ENCODE measurements at places on chromosomes 12 and 14. TPM values are rescaled to one million over a fixed set of nuclear protein-coding genes. Genes with fewer than 3 reads are reported as not detected.

The CGRRF1 gene
- 20.7 TPM for total RNA-seq

The TEX52 gene
- not detected for total RNA-seq

DNA sequence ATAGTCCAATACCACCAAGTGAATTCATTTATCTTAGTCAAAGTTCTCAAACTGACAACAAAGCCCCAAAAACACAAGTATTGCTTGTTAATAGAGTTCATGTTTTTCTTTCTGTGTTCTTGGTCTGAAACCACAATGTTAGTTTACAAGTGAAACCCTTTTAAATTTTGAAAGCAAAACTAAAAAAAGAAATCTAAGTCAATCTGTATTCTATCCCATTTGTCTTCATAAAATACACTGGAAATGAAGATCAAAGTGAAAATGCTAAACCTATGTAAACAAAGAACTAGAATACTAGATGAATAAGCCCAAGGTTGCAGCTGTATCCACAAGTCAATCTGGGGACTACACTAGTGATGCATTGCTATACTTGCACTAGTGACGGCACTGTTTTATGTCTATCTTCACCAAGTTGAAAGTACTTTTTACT lies 10.4 kb downstream of the MAP4K5 start:
- H3K4me3 ChIP-seq = no peak overlapping the region
- H3K36me3 ChIP-seq = no peaks in the 10 kb centered on the region
- H3K4me1 ChIP-seq = peaks cover 9% of the 10 kb centered on the region
- no peak overlapping the region for H3K27ac ChIP-seq
- H3K27me3 ChIP-seq = no peaks in the 10 kb centered on the region
- no peak for DNase-seq

DNA sequence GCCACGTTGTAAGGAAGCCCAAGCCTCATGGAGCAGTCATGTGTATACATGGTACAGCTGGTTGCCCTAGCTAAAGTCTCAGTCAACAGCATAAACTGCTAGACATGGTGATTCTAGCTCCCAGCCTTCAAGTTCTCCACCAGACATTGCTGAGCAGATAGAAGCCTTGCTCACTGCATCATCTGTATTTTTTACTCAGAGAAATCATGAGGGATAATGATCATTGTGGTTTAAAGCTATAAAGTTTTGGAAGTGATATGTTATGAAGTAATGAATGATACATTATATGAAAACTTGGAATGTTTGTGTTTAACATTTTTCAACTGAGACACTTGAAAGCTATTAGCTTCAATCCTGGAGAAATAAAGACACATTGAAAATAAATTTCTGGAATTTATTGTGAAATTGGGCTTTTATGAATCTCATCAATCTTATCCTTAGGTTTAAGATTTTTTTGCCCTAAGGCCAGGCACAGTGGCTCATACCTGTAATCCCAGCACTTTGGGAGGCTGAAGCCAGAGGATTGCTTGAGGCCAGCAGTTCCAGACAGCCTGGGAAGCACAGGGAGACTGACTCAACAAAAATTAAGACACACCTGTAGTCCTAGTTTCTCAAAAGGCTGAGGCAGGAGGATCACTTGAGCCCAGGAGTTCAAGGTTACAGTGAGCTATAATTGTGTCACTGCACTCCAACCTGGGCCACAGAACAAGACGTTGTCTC lies 5.6 kb upstream of the NFATC4 start:
- H3K4me1 ChIP-seq = peaks cover 9% of the 10 kb centered on the region
- DNase-seq = no peak
- H3K4me3 ChIP-seq = no peak overlapping the region
- no peaks in the 10 kb centered on the region for H3K36me3 ChIP-seq

The SERPINA9 gene
- total RNA-seq = not detected

The EXOC5 gene
- 69.3 TPM for total RNA-seq

- no peak overlapping the region for H3K27ac ChIP-seq
- H3K36me3 ChIP-seq = no peaks in the 10 kb centered on the region
- H3K4me1 ChIP-seq = no peaks in the 10 kb centered on the region
These were observed 89.5 kb upstream of the OSBPL8 start for GRCh38 chr12:76649099-76649498.

DNA sequence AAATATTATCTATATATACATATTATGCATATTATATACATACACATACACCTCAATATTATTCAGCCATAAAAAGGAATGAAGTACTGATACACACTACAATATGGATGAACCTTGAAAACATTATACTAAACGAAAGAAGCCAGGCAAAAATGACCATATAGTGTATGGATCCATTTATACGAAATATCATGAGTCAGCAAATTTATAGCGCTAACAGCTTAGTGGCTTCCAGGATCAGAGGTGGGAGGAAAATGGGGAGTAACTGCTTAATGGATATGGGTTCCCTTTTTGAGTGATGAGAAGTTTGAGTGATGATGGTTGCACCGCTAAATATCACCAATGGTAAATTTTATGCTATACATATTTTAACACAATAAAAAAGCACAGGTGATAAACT lies 32.7 kb downstream of the PTGER2 start:
- no peaks in the 10 kb centered on the region for H3K27me3 ChIP-seq
- H3K4me3 ChIP-seq = no peak overlapping the region
- no peaks in the 10 kb centered on the region for H3K4me1 ChIP-seq
- no peak for DNase-seq

DNA sequence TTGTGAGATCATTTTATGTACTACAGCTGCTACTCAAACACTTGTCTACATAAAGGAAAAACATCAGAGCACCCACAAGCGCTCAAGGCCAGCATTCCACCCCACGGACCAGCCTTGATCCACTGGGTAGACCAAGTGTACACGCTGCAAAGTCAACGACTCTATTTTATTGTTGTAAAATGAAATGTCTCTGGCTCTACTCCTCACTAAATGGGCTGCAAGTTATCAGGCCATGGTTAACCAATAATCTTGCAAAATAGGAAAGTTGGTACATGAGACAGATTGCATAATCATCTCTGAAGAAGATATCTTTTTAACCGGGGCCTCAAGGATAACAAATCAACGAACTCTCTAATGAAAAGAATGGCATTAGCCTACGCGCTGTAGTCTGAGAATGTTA lies 69.9 kb upstream of the FOXN3 start:
- no peaks in the 10 kb centered on the region for H3K36me3 ChIP-seq
- no peaks in the 10 kb centered on the region for H3K27me3 ChIP-seq
- peak overlapping the region; percentile 20 for H3K27ac ChIP-seq

DNA sequence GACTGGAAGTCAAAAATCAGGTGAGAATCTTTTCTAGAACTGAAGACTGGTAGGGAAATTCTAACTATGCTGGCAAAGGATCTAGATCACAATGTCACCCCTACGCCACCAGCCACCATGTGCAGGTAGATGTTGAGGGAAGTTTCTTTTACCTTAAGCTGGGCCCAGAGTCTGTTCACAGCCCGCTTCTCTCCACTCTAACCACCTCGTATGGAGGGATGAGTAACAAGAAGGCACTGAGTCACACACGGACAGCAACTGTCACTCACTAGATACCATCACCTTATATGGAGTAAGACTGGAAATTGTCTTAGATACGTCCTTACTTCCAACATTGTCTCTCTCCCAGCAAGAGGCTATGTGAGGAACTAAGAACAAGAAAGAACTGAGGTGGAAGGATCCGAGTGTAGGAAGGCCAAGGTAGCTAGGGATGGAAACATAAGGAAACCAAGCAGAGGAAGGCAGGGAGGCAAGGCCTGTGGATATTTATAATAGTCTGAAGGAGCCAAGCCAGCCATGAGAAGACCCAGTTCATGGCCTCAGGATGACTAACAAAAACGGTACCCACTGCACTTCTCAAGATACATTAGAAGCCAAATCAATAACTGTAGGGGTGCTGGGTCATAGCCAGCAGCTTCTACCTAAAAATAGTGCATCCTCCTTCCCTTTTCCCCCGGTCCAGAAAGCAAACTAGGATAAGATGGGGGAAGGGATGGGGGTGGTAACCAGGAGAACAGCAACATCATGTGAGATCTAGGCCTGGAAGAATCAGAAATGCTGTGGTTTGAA lies 15.5 kb downstream of the REM2 start:
- no peak overlapping the region for H3K27ac ChIP-seq
- H3K4me1 ChIP-seq = peaks cover 14% of the 10 kb centered on the region
- peaks cover 41% of the 10 kb centered on the region for H3K27me3 ChIP-seq
- DNase-seq = no peak

GRCh38 chr14:68506021-68506644 lies 286.7 kb downstream of the ZFP36L1 start:
- H3K27ac ChIP-seq = peak overlapping the region; percentile 72
- peaks cover 19% of the 10 kb centered on the region for H3K4me1 ChIP-seq
- H3K4me3 ChIP-seq = no peak overlapping the region

The MYF6 gene
- total RNA-seq = not detected

The GYS2 gene
- total RNA-seq = not detected

DNA sequence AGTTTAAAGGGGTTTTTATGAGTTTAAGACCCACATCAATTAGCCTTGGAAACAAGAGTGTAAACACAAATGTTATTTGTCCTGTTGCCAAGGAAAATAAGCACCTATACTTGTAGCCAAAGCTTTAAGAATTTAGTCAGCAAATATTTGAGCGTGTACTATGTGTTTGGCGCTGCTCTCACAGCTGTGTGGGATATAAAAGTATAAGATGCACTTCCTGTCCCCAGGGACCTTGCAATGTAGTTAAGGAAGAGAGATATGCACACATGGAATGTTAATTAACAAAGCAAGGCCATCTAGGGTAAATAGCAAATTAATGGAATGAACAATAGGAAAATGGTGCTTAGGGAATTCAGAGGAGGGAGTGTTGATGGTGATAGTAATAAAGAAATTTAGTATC lies 134.9 kb upstream of the SRRM4 start:
- no peak for DNase-seq
- no peaks in the 10 kb centered on the region for H3K36me3 ChIP-seq
- no peaks in the 10 kb centered on the region for H3K4me1 ChIP-seq
- no peak overlapping the region for H3K27ac ChIP-seq
- H3K4me3 ChIP-seq = no peak overlapping the region

DNA sequence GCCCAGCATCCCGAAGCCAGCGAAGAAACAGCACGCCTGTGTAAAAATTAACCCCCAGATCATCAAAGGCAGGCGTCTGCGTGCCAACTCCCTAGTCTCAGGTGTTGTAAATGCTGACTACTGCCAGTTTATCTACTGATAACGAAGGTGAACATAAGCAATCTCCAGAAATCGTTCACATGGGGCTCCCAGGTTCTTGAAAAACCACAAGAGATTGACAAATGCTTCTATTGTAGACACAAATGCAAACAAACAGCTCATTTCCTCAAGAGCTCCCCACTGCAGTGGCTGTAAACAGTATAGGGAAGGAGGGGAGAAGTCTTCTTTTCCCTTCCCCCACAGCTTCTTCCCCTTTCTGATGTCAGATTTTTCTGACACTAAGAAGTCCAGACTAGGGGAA lies 5.3 kb upstream of the PLEKHG3 start:
- no peaks in the 10 kb centered on the region for H3K27me3 ChIP-seq
- DNase-seq = no peak
- peaks cover 58% of the 10 kb centered on the region for H3K4me1 ChIP-seq
- H3K4me3 ChIP-seq = peak overlapping the region; percentile 14
- H3K36me3 ChIP-seq = no peaks in the 10 kb centered on the region

The DAO gene
- not detected for total RNA-seq

The NELL2 gene
- total RNA-seq = 99.5 TPM

GRCh38 chr12:6157482-6157881 lies 33.0 kb upstream of the VWF start:
- H3K4me1 ChIP-seq = no peaks in the 10 kb centered on the region
- H3K4me3 ChIP-seq = no peak overlapping the region
- no peaks in the 10 kb centered on the region for H3K27me3 ChIP-seq
- H3K36me3 ChIP-seq = no peaks in the 10 kb centered on the region
- H3K27ac ChIP-seq = no peak overlapping the region
- DNase-seq = no peak

DNA sequence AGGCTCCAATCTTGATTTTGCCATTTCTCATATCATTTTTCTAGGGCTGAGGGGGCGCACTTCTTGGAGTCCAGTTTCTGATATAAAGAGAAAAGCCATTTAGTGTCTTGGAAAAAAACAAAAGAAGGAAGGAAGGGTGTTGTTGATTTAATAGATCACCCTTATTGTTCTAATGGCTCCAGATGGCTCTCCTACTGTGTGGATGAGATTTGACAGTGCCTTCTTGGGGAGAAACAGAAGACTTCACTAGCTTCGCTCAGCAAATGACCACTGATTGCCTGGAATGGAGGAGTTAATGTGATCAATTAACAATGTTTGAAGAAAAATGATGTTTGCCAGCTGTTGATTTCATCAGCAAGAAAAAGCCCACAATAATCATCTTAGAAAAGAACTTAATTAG lies 216.2 kb downstream of the APAF1 start:
- H3K4me1 ChIP-seq = peaks cover 39% of the 10 kb centered on the region
- H3K27ac ChIP-seq = no peak overlapping the region
- DNase-seq = peak; percentile 23
- H3K27me3 ChIP-seq = no peaks in the 10 kb centered on the region
- no peak overlapping the region for H3K4me3 ChIP-seq
- no peaks in the 10 kb centered on the region for H3K36me3 ChIP-seq

GRCh38 chr12:29818916-29819623 lies 35.3 kb upstream of the TMTC1 start:
- H3K27me3 ChIP-seq = no peaks in the 10 kb centered on the region
- H3K36me3 ChIP-seq = no peaks in the 10 kb centered on the region
- H3K27ac ChIP-seq = no peak overlapping the region
- DNase-seq = no peak
- no peak overlapping the region for H3K4me3 ChIP-seq
- H3K4me1 ChIP-seq = no peaks in the 10 kb centered on the region

The TPPP2 gene
- total RNA-seq = not detected

The KCNMB4 gene
- total RNA-seq = 18.0 TPM

The KIF26A gene
- 82.9 TPM for total RNA-seq

The ACOT6 gene
- not detected for total RNA-seq

DNA sequence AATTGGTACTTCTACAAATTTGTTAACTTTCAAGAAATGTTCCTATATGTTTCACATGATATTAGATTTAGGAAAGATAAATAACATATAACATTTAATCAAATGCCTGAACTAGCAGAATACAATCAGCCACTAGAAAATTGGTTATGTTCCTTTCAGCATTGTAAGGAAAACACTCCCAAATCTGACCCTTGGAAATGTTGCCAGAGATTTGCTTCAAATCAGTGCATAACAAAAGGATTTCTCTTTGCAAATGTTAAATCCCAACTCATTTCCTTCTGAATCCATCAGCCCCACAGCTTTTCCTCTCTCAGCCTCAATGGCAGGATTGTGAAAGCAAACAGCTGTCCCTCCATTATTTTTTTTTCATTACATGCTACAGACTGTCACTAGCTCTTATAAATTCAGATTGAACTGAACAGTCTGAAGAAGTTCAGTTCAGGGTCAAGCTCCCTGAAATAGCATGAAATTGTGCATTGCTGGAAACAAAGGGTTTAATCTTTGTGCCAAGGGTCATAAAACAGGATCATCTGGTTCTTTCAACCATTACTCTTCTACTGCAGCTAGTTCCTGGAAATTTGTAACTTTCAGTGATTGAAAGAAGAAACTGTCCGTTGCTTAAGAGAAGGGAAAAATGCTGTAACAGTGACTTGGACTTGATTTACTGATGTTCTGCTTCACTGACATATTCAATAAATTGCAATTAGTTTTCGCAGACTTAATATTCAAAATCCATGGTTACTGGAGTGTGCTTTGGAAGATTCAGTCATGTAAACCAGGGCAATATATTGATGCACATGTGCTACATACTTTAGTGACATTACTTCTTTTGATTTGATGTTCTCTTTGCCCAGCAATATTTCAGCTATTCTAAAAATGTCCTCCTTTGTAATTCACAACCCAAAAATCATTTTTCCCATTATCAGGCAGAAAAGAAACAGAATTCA lies 246.4 kb downstream of the RPL10L start:
- H3K4me1 ChIP-seq = peaks cover 35% of the 10 kb centered on the region
- no peaks in the 10 kb centered on the region for H3K36me3 ChIP-seq
- peak; percentile 46 for DNase-seq
- no peaks in the 10 kb centered on the region for H3K27me3 ChIP-seq
- H3K4me3 ChIP-seq = peak overlapping the region; percentile 23
- H3K27ac ChIP-seq = peak overlapping the region; percentile 76

The HCAR1 gene
- total RNA-seq = not detected

All from GM23338 (cell line).